ENCODE measurements at places on chromosomes 12 and 14.

DNA sequence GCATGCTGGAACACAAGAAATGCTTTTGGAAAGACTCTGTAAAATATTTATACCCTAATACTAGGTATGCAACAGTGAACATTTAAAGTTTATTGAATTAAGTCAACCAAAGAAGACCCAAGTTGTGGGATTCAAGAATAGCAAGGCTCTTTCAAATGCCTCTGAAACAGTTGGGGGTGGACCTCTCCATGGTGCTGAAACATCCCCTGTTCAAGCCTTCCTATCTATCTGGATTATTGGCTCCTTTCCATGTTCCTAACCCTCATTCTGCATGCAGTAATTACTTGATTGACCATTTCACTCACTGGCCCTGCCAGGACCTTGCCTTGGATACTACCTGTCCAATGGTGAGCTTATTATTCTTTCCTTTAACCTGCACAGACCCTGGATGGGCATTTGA lies 349.7 kb downstream of the NRXN3 start:
- H3K27ac ChIP-seq = no peak overlapping the region
- H3K27me3 ChIP-seq = no peaks in the 10 kb centered on the region
- H3K4me3 ChIP-seq = no peak overlapping the region
- H3K4me1 ChIP-seq = no peaks in the 10 kb centered on the region
- H3K36me3 ChIP-seq = no peaks in the 10 kb centered on the region

DNA sequence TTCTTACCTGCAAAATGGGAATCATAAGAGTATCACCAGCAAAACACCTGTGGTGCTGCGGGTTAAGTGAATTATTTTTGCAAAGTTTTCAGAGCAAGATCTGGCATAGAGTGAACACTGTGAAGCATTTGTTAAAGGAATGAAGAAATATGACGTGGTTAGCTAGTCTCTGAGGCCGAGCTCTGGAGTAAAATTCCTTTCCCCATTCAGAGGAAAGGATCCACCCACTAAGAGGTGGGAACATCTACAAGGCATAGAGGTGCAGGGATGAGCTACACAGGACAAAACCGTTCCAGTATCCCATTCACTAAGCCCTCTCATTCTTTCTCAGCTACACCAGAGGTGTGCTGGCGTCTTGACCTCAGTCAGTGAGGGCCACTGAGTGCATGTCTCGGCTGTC lies 48.5 kb downstream of the JAG2 start:
- no peak overlapping the region for H3K4me3 ChIP-seq
- no peaks in the 10 kb centered on the region for H3K36me3 ChIP-seq
- peaks cover 11% of the 10 kb centered on the region for H3K27me3 ChIP-seq
- no peak for DNase-seq
- no peak overlapping the region for H3K27ac ChIP-seq
- H3K4me1 ChIP-seq = no peaks in the 10 kb centered on the region

GRCh38 chr14:64245491-64245890 lies 48.7 kb downstream of the ESR2 start:
- no peak for DNase-seq
- no peak overlapping the region for H3K27ac ChIP-seq
- H3K36me3 ChIP-seq = no peaks in the 10 kb centered on the region
- H3K4me1 ChIP-seq = no peaks in the 10 kb centered on the region
- peaks cover 26% of the 10 kb centered on the region for H3K27me3 ChIP-seq

DNA sequence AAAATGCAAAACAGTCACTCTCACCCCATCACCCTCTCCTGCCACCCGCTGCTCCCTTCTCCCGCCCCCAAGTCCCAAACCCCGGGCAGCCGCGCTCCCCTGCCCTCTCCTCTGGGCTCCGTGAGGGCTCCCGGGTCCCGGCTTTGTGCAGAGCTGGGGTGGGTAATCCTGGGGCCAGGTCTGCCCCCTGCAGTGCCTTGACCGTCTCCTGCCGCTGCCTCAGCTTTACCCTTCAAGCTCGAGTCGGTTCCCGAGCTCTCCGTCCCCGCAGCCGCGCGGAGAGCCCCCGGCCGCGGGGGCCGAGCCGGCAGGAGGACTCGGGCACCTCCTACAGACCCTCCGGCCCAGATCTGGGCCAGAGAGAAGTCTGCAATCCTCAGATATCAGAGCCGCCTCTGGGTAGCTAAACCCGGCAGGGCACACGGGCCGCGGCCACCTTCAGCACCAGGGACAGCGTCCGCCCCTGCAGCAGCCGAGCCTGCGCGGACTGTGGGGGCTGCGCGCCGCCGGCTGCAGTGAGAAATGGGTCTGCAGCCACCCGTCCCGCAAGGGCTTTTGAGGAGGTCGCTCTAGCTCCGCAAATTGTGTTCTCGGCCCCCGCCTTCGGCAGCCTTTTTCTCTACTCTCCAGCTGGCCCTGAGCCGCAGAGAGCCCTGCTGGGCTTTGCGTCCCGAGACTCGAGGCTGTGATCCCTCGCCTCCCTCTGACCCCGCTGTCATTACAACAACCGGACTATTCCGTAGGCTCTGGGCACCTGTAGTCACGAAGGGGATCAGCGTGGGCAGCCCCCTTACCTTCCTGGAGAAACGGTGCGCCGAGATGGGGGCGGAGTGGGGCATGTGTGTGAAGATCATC lies 1.2 kb downstream of the PRMT8 start:
- H3K27me3 ChIP-seq = peaks cover 50% of the 10 kb centered on the region
- no peak overlapping the region for H3K27ac ChIP-seq

DNA sequence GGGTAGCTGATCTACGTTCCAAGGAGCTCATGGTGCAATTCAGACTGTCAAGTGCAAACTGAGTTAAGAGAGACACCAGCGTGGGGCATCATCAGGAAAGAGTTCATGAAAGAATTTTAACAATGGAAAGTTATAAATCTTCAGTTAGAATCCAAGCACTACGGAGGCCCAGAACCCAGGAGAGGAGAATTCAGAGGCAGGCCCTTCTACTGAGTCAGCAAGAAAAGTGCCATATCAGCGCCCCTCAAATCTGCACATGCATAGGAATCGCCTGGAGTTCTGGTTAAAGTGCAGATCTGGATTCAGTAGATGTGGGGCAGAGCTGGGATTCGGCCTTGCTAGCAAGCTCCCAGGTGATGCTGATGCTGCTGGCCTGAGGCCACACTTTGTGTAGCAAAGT lies 45.9 kb downstream of the CHST11 start:
- H3K4me3 ChIP-seq = no peak overlapping the region
- no peak overlapping the region for H3K27ac ChIP-seq
- no peaks in the 10 kb centered on the region for H3K27me3 ChIP-seq
- H3K4me1 ChIP-seq = peaks cover 81% of the 10 kb centered on the region
- no peak for DNase-seq

GRCh38 chr12:41605545-41606305 lies 417.6 kb downstream of the PDZRN4 start:
- no peak overlapping the region for H3K27ac ChIP-seq
- no peaks in the 10 kb centered on the region for H3K27me3 ChIP-seq
- no peaks in the 10 kb centered on the region for H3K4me1 ChIP-seq
- no peaks in the 10 kb centered on the region for H3K36me3 ChIP-seq
- DNase-seq = no peak

DNA sequence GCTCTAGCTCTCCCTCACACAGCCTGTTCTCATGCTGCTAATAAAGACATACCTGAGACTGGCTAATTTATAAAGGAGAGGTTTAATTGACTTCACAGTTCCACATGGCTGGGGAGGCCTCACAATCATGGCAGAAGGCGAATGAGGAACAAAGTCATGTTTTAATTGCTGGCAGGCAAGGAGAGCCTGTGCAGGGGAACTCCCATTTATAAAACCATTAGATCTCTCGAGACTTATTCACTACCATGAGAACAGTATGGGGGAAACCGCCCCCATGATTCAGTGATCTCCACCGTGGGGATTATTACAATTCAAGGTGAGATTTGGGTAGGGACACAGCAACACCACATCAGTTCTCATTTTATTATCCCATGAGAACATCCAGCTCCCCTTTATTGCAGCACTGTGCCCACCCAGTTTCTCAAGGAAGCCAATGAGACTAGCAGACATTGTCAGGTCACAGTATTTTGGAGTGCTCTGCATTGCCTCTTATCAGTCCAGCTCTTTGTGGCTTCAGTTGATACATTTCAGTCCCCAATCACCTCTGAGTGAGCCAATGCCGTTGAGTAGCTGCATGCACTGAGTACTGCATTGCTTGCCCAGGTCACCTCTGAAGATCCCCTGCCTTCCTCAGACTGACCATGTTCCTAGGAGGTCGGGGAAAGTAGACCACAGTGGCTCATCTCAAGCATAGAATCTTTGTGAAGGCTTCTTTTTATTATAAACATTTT lies 131.2 kb downstream of the CRADD start:
- H3K4me1 ChIP-seq = peaks cover 18% of the 10 kb centered on the region
- no peak overlapping the region for H3K27ac ChIP-seq

DNA sequence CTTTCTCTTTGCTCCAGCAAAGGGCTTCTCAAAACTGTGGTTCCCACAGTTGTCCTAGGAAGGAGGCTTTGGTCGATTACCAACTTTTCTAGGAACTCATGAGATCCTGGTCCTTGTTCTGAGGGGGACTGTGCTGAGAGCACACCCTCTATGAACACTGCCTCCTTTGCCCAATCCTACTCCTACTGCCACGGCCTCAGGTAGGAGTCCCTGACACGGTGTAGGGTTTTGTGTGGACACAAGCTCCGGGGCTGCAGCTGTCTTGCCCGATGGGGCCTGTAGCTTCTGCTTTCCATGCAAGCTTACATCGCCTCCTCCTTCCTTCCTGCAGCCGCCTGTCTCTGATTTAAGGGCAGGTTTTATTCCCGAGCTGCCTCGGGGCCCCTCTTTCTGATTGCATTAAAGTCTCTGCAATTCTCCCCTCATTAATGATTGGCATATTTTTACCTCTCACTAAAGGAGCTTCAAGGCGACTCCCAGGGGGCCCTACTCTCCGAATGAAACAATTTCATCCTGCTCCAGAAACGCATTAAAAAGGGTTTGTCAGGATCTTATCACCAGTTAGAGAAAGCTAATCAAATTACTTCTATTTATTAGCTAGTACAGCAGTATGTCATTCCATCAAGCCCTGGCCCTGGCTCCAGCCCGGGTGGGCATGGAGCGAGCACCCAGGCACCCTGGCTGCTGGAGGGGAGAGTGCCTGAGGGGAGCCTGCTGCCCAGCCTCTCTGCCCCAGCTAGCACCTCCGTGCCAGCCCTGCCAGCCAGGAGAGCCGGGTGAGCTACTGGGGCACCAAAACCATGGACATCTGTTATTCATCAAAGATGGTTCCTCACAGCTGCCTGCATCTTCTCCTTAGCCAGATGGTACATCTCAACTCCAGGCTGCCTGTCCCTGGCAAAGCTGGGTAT lies 38.0 kb upstream of the ESRRB start:
- DNase-seq = no peak
- no peak overlapping the region for H3K27ac ChIP-seq
- no peak overlapping the region for H3K4me3 ChIP-seq
- H3K36me3 ChIP-seq = no peaks in the 10 kb centered on the region

- DNase-seq = no peak
- peak overlapping the region; percentile 4 for H3K27ac ChIP-seq
- H3K36me3 ChIP-seq = peaks cover 86% of the 10 kb centered on the region
- H3K27me3 ChIP-seq = no peaks in the 10 kb centered on the region
Measured at GRCh38 chr14:58285132-58285531, 13.2 kb upstream of the ARID4A start.

DNA sequence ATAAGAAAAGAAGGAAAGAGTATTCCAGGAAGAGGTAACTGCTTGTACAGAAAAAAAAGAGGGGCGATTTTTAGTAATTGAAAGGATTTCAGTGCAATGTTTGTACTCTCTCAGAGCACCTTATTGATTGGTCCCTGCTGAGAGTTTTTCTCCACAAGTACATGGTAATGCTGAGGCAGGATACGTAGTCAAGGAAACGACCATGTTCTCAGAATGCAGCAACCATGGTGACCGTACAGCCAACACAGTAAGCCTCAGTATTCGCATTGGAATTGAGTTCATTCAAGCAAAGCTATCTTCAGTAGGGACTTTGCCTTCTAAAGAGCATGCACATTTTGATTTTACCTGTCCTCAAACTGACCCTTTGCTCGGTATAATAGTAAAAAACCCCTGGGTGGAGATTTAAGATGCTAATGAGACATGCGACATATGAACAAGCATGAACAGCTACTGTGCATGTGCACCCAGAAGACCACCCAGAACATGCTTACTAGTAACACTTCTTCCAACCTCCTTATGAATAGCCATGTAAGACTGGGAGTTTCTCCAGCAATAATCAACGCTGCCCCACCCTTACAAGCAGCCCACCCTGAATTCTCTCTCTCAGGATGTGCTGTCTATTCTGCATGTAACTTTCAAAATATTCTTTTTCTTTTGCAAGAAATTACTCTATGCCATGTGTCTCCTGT lies 6.2 kb upstream of the SLC41A2 start:
- peaks cover 7% of the 10 kb centered on the region for H3K4me1 ChIP-seq
- H3K4me3 ChIP-seq = no peak overlapping the region
- DNase-seq = no peak
- no peaks in the 10 kb centered on the region for H3K36me3 ChIP-seq
- peaks cover 46% of the 10 kb centered on the region for H3K27me3 ChIP-seq

DNA sequence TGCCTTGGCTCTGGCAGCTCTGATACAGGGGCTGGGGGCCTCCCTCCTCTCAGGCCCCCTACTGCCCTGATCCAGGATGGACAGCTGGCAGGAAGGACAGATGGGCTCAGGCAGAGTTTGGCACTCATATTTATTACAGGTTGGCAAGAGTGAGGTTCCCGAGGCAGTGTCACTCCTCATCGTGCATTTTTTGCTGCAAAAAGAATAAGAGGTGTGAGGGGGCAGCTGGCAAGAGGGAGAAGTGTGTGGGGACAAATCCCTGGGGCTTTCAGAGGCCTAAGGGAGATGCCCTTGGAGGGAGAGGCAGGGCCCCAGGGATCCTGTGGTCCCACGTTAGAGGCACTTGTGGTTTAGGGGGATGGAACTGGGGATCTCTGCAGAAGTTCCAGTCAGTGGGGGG lies 5.0 kb downstream of the CMTM5 start:
- no peak overlapping the region for H3K4me3 ChIP-seq
- H3K27me3 ChIP-seq = no peaks in the 10 kb centered on the region
- no peaks in the 10 kb centered on the region for H3K36me3 ChIP-seq
